Neuronal stem cell (in vitro differentiated cells): ENCODE measurements at places on chromosomes 1 and 21.

- no peaks in the 10 kb centered on the region for H3K36me3 ChIP-seq
- no peaks in the 10 kb centered on the region for H3K4me1 ChIP-seq
- no peak for DNase-seq
- H3K27me3 ChIP-seq: no peaks in the 10 kb centered on the region
- H3K27ac ChIP-seq: no peak overlapping the region
These were observed 322.7 kb downstream of the ZNF326 start for GRCh38 chr1:90317628-90318027.

DNA sequence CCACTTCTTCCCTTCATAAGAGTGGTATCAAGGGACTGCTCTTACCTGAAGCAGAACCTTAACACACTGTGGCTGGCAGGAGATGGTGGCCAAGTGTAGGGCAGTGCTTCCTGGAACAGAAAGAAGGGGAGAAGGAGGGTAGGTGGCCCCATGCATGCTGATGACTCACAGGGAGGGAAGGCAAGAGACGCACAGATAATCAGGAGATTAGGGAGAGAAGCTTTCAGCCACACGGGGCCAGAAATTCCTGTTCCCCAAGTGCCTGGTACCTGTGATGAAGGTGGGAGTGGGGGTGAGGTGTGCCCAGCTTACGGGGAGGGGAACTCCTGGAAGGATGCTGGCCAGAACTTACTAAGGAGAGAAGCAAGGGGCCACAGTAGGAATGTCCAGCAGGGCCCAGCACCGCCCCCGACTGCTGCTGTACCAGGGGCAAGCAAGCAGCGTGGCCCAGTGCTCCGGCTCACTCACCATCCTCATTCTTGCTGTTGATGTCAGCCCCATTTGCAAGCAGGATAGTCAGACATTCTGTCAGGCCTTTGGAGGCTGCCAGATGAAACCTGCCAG lies 7.7 kb downstream of the ANKRD35 start:
- DNase-seq: no peak
- H3K4me3 ChIP-seq: no peak overlapping the region
- peaks cover 68% of the 10 kb centered on the region for H3K27me3 ChIP-seq
- H3K4me1 ChIP-seq: peaks cover 6% of the 10 kb centered on the region
- H3K27ac ChIP-seq: no peak overlapping the region

- H3K27ac ChIP-seq: no peak overlapping the region
- H3K4me3 ChIP-seq: no peak overlapping the region
- H3K4me1 ChIP-seq: peaks cover 12% of the 10 kb centered on the region
- DNase-seq: no peak
- no peaks in the 10 kb centered on the region for H3K27me3 ChIP-seq
These were observed 38.8 kb upstream of the HIVEP3 start for GRCh38 chr1:41957568-41957967.

DNA sequence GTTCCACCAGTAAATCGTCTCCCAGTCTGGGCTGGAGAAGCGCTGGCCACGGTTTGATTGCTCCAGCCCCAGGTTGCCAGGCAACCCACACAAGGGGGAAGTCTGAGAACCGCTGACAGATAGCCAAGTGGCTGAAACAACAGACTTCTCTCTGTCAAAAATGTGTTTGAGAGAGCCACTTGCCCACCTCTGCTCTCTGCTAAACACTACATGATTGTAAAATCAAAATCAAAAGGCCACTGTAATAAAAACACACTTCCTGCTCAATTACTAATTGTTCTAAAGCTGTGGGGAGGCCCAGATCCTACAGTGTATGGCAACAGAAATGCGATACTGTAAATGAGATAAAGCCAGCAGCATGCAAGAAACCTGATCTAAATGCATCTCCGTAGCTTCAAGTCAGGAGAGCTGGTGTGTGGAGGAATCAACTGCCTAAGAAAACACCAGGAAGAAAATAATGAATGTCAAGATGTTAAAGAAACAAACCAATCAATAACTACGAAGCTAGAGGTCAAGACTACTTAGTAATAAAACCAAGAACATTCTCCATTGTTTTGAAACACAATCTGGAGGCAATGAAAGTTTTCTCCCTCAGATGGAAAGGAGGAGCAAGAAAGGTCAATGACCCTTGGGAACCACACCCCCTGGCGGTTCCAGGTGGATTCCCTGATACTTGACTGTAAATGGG lies 121.2 kb downstream of the SLC45A1 start:
- H3K27me3 ChIP-seq: no peaks in the 10 kb centered on the region
- DNase-seq: no peak
- no peak overlapping the region for H3K27ac ChIP-seq
- H3K36me3 ChIP-seq: peaks cover 11% of the 10 kb centered on the region
- no peak overlapping the region for H3K4me3 ChIP-seq

DNA sequence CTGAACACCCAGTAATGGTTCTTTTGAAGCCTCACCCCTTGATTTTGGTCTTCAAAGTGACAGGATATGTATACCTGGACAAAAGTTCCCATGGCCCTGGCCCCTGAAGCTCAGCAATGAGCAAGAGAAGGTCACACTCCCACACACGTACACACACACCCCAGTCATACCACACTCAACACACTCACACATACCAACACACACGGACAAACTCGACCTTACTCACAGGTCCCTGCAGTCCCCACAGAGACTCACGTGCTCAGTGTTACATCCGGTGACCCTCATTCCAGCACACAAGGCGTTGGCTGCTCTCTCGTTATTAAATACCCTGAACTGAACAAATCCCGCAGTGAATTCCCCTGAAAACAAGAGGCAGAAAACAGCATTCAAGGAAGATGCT lies 5.9 kb downstream of the ITLN1 start:
- no peaks in the 10 kb centered on the region for H3K36me3 ChIP-seq
- H3K27me3 ChIP-seq: no peaks in the 10 kb centered on the region
- DNase-seq: no peak
- no peak overlapping the region for H3K27ac ChIP-seq
- H3K4me3 ChIP-seq: no peak overlapping the region
